ENCODE measurements at places on chromosomes 7 and 10.

- DNase-seq: no peak
Observed at GRCh38 chr10:6121146-6121545, 32.3 kb downstream of the RBM17 start.

- DNase-seq: no peak
Observed at GRCh38 chr10:33878238-33878786, 543.8 kb upstream of the NRP1 start.

- DNase-seq: no peak
Observed at GRCh38 chr7:131139462-131139861, 188.2 kb upstream of the MKLN1 start.

- no peak for DNase-seq
Observed at GRCh38 chr10:24790599-24790998, 66.9 kb upstream of the ARHGAP21 start.

- no peak for DNase-seq
Observed at GRCh38 chr10:119942973-119943372, 50.4 kb downstream of the SEC23IP start.

DNA sequence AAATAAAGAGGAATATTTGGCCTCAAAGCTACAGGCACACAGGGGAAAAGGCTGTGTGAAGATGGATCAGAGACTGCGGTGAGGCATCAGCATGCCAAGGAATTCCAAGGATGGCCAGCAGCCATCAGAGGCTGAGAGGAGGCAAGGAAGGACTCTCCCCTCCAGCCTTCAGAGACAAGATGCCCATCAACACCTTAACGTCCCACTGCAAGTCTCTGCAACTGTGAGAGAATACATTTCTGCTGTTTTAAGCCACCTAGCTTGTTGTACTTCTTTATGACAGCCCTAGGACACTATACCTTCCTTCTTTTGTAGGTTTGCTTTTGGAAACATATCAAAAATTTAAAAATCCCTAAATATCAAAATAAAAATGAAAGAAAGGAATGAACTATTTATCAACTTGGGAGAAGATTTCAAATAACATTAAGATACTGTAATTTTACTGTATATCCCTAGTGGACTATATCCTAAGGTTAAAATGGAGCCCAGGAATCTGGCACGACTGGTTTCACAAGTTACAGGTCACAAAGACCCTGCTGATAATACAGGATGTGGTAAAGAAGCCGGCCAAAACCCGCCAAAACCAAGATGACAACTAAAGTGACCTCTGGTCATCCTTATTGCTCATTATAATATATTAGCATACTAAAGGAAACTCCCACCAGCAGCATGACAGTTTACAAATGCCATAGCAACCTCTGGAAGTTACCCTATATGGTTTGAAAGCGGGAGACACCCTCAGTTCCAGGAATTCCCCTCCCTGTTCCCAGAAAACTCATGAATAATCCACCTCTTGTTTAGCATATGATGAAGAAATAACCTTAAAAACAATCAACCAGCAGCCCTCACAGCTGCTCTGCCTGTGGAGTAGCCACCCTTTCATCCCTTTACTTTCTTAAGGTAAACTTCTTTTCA lies 185.2 kb downstream of the AVL9 start:
- DNase-seq: no peak
